ENCODE measurements at places on chromosomes 6 and 20.

DNA sequence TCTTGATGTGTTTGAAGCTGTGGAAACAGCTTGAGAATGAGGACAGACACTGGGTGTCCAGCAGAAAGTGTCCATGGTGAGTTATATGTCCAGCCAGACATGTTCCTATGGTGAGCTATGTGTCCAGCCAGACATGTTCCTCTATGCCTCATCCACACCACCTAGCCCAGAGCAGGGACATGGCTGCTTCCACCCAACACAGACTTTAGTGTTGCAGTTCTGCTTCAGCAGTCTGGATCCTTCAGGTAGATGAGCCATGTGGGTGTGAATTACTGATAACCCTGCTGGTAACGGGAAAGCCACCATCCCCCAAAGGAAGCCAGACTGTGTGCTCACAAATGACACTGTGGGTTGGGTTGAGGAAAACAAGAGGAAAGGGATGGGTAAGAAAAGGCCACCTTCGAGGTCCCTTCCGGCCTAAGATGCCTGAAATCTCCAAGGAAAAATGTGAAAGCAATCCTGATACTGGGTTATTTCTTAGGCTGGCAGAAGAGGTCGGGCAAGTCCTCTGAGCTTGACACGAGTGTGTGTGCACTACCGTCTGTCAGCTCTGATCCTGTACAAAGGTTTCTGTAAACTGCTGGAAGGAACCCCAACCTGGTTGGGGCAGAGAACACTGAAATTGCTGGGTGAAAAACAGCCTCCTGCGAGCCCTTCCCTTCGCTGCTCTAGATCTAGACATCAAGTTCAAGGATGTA lies 77.8 kb downstream of the NINL start:
- no peak for DNase-seq

DNA sequence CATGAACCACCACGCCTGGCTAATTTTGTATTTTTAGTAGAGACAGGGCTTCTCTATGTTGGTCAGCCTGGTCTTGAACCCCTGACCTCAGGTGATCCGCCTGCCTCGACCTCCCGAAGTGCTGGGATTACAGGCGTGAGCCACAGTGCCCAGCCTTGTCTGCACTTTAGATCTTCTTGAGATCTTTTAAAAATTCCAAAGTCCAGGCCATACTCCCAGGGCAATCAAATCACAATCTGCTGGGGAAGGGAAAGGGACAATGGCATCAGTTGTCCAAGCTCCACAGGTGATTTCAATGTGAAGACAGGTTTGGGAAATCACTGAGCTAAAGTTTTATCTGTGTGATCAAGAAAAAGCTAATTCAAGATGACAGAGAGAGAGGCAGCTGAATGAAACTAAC lies 16.9 kb downstream of the NCOA6 start:
- no peak for DNase-seq

DNA sequence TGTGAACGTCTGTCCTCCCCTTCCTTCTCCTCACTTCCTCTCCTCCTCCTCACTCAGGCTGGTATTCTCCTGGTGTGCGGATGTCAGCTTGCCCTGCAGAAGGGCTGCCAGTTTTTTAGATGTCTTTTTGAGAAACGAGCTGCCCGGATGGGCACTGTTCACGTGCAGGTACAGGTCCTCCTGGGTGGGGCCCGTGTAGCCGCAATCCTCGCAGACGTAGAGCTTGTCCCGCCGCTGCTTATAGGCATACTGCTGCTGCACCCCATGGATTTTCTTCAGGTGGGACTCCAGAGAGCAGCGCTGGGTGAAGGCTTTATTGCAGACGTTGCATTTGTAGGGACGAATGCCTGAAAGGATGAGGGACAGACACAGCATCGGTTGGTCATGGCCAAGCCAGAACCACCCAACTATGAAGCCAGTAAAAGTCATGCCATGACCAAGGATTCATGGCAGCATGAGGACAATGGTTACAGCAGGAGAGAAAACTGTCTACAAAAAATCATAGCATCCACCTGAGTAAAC lies 33.0 kb downstream of the OVOL2 start:
- no peak for DNase-seq

DNA sequence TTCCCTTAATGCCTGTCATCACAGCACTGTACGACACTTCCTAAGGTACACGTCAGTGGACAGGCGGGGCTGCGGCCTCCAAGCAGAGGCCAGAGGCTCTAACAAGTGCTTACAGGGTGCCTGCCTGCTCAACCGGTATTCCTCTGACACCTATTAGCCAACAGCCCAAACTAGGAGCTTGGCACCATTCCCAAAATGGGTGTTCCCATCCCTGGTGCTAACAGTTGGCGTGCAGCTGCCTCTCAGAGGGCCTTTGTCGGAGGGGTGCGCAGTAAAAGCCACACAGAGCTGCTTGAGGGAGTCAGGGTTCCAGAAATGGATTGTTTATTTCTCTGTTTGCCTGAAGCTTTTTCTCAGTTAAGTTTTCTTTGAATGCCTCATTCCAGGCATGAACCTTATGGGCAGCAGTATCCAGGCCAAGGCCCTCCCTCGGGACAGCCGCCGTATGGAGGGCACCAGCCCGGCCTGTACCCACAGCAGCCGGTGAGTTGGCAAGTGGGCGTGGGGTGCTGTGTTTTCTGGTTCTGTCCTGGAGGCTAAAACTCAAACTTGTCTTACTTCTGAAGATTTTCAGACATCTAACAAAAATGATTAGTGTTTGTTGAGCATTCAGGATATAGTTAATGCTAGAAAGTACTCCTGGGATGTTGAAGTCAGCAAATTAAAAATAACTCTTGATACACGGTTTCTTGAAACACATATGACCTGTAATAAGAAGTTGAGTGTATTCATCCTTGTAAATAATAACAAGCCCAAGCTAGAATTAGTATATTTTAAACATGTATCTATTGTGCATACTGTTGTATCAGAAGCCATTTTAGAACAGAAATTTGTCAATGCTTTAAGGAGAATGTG lies 124.7 kb downstream of the TMEM242 start:
- DNase-seq = no peak

DNA sequence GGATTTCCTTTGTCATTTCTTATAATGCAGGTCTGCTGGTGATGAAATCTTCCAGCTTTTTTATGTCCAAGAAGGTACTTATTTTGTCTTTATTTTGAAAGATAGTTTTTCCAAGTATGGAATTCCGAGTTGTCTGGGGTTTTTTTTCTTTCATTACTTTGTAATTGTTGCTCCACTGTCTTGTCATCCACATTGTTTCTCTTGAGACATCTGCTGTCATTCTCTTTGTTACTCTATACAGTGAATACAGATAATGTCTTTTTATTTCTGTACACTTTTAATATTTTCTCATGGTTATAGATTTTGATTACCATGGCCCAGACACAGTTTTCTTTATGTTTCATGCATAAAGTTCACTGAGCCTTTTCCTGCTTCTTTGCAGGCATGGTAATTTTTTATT lies 133.1 kb downstream of the SYCP2 start:
- DNase-seq = no peak

DNA sequence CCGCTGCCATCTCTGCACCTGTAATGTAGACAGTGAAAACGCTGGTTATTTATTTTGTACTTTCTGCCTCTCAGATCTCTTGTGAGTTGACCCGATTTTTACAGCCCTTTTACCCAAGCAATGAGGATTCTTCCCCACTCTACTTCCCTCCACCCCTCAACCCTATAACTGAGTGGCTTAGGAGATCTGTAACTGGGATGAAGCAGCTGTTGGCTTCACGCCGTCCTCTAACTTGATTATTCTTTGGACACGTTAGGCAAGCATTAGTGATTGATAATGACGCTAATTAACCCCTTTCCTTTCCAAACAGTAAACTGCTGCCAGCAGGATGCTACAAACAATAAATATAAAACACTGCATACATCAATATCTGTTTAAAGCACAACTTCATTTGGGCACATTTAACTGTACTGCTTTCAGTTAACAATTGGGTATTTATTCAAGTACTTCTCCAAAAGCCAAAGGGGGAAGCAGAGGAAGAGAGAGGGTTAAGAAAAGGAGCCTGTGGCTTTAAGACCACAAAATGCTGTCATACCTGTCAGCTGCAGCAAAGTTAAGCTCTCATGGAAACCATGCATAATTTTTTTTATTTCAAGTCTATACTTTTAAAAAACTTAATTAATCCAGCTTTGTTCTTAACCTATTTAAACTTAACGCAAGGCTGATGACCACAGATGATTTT lies 21.2 kb downstream of the TFAP2A start:
- DNase-seq = no peak

Measured in iris pigment epithelial cell (primary cell).